ENCODE measurements at places on chromosomes 12 and 14.

GRCh38 chr14:22047115-22047514 is 373.5 kb upstream of the OR4E1 start:
- DNase-seq, result no peak

- DNase-seq, result no peak
Observed at GRCh38 chr14:58243790-58244555, 670 bp upstream of the PSMA3 start.

GRCh38 chr12:12214201-12214600 is 52.6 kb downstream of the LRP6 start:
- no peak for DNase-seq

GRCh38 chr14:63388766-63389431 is 70.2 kb upstream of the GPHB5 start:
- DNase-seq, result peak; percentile 51

DNA sequence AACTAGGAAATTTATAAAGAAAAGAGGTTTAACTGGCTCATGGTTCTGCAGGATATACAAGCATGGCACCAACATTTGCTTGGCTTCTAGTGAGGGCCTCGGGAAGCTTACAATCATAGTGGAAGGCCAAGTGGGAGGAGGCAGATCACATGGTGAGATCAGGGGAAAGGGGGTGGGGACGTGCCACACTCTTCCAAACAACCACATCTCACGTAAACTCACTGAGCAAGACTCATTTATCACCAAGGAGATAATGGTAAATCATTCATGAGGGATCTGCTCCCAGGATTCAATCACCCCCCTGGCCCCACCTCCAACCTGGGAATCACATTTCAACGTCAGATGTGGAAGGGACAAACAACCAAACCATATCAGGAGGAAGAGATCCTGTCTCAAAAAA is 35.8 kb downstream of the NUMB start:
- DNase-seq, result no peak

DNA sequence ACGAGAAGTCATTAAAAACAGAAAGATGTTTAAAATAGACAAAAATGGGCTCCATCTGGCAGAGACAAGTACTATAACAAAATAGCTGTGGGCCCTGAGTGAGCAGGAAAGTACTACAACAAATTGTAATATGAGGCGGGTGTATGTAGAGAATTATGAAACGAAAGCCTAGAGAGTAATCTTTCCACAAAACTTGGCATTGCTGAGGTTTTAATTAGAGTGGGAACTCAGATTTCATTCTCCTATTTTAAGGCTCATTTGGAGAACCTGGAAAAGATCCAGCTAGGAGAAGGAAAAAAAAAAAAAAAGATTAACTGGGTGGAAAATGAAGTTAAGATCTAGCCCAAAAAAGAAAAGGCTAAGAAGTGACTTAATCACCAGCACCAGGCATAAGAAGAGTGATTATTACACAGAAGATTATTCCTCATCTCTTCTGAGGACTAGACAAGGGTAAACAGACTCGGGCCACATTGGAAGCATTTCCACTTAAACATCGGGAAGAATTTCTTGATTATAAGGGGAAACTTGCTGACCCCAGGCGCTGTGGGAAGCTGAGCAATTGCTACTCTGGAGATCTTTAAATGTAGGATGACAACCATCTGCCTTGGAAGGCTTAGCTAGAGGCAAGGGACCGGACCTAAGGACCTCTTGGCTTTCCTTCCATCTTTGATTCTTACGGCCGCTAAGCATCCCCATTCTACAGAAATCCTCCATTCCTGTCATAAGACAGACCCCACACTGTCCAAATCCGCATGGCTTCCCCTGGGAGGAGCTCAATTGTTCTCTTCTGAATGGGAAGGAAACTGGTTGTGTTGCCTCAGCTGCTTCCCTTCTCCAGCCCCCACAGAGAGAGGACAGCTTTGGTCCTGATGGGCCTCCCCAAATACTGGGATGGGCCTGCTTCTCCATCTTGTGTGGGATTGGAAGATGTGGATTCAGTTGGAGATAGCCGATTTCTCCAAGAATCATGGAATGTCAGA is 40.6 kb downstream of the IGF1 start:
- no peak for DNase-seq

DNA sequence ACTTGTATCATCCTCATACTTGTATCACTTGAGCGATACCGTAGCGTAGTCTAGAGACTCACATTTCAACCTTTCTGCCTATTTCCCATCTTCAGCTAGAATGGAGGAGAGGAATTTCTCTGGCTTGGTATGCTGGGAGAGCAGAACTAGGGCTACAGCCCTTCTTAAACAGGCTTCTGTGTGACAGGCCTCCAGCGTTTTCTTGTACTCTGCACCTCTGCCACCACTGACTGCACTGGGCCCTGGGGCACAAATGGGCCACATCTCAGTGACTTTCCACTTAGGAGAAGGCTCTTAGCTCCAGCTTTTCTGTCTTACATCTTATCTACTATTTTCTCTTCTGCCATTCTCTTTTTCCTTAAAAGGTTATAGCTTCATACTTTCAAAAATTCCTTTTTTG is 26.8 kb downstream of the HCFC2 start:
- no peak for DNase-seq

DNA sequence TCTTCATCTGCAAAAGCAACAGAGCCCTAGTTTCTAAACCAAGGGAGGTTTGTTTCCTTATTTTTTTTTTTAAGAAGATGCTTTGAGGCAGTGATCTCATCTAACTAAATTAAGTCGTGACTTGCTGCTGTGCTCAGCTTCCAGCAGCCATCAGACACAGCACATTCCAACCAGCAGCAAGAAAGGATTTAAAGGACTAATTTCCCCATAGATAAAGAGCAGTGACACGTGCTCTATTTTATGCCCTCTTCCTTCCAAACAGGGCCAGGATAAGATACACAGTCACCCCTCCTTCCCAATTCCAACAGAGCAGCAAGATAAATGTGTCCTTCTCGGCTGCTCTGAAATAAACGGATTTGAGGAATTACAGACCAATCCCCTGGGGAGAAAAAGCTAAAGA is 81.7 kb downstream of the PRKAB1 start:
- DNase-seq, result no peak

DNA sequence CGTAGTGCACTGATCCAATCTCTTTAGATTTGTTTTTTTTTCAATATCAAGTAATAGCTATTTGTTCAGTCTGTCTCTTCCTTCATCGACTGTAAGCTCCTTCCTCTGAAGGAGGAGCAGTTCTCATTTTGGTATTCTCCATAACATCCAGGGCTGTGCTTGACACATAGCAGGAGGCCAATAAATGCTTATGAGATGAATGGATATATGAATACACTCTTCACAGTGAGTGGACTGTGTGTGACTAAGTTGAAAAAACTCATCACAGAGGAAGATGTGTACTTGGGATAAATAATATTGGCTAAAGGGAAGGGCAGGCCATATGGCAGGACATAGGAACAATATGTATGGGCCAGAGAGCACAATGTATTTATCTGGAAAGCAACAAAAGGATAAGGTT is 205.3 kb upstream of the PRICKLE1 start:
- DNase-seq, result peak; percentile 12

DNA sequence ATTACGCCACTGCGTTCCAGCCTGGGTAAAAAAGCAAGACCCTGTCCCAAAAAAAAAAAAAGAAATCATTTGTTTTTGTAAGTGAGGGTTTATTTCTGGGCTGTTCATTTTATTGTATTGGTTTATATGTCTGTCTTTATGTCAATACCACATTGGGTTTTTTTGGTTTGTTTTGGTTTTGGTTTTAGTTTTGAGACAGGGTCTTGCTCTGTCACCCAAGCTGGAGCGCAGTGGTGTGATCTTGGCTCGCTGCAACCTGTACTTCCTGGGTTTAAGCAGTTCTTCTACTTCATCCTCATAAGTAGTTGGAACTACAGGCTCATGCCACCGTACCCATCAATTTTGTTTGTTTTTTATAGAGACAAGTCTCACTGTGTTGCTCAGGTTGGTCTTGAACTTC is 25.0 kb downstream of the METAP2 start:
- no peak for DNase-seq

DNA sequence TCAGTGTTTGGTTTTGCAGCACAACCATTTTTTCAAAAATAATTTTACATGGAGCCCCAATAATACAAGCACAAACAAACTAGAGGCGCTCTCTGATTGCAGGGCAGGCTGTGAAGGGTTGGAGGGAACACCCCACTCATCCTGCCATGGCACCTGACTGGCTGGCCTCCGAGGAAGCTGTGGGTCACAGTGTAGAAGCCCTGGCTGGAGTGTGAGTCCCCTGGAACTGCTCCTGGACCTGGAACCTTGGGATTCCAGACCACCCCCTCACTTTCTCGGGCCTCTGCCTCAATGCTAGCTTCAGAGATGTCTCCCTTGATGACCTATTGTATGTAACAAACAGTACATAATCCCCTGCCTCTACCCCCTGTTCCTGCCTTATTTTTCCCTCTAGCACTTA is 14.8 kb upstream of the SERPINA12 start:
- no peak for DNase-seq
